ENCODE measurements at places on chromosomes 5 and 9. TPM values are rescaled to one million over a fixed set of nuclear protein-coding genes. Genes with fewer than 3 reads are reported as not detected.

GMCL2 gene
- not detected for total RNA-seq

OTP gene
- total RNA-seq: not detected

GARIN3 gene
- total RNA-seq: not detected

BTNL9 gene
- total RNA-seq: 2.9 TPM

MARCOL gene
- total RNA-seq: not detected

MCC gene
- total RNA-seq: 10.2 TPM

GGTA1 gene
- 2.4 TPM for total RNA-seq

NUDT2 gene
- 15.5 TPM for total RNA-seq

COX7C gene
- 244 TPM for total RNA-seq

CYSRT1 gene
- under 0.01 TPM for total RNA-seq

ADAM19 gene
- 12.6 TPM for total RNA-seq

Measured in frontal cortex (tissue), 4 donors.